ENCODE measurements at places on chromosomes 1 and 21.
A peak's percentile ranks its signal among the peaks of the same experiment; 100 is the strongest.

- DNase-seq, result no peak
These were observed 128.6 kb downstream of the LHX4 start for GRCh38 chr1:180358649-180359048.

DNA sequence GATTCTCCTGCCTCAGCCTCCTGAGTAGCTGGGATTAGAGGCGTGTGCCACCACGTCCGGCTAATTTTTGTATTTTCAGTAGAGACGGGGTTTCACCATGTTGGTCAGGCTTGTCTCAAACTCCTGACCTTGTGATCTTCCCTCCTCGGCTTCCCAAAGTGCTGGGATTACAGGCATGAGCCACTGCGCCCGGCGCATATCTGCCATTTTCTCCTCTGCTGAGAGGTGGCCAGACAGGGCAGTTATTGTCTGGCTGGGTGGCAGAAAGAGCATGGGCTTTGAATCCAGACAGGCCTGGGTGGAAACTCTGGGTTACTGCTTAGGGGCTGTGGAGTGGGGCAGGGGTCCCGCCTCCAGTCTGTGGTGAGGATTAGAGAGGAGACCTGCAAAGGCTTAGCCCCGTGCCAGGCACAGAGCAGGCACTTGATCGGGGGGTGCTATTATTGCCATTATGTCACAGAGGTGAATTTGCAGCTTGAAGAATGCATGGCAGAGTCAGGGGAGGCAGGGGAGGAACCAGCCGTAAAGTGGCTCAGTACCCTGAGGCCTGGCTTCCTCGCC lies 73.9 kb downstream of the MAN1C1 start:
- no peak for DNase-seq

DNA sequence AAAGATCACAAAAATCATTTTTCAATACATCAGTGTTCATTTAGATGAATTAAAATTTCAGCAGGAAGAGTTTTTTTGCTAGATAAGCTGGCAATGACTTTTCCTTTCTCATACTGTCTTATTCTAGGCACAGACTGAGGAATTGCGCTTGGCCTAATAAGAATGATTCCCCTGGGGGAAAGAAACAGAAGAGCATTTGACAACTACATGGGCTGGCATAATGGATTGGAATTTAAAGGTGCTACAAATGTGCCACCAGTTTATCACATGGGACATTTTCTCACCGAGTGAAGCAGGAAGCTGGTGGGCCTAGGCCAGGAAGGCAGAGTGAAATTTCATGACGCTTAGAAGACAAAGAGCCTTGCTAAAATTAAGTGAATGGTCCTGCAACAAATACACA lies 39.3 kb downstream of the CDKN2C start:
- no peak for DNase-seq

GRCh38 chr1:1144122-1144842 lies 28.4 kb upstream of the C1orf159 start:
- peak; percentile 99 for DNase-seq

DNA sequence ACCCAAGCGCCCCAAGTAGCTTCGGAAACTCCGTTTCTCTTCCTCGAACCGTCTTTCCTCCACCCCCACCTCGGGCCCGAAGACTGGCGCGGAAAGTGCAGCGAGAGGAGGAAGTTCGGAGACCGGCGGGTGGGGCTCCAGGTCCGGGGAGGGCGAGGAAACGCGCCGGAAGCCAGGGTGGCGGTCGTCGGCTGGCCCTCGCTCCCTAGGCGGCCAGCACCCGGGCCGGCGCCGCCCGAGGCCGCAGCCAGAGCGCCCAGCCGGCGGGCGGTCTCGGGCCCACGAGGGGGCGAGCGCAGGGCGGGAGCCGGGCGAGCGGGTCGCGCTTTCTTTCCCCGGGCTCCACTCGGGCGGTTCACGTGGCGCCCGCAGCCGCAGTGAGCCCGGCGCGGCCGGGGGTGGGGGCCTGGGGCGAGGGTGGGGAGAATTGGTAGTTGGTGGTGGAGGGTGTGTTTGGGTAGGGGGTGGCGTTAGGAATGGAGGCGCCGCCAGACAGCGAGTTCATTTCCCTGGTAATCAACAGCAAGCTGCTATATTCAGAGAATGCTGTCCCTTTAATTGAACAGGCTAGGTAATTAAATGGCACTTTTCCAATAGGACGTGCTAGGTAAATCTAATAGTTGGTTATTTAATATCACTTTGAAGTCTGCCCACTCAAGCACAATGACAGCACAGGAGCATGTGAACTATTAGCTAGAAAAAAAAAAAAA lies 6.7 kb downstream of the LMO4 start:
- peak; percentile 87 for DNase-seq

All from NCI-H510A treated with DMSO at 0.1 percent for 48 hours (cell line).